ENCODE measurements at places on chromosomes 2 and 18. TPM values are rescaled to one million over a fixed set of nuclear protein-coding genes. Genes with fewer than 3 reads are reported as not detected.

DNA sequence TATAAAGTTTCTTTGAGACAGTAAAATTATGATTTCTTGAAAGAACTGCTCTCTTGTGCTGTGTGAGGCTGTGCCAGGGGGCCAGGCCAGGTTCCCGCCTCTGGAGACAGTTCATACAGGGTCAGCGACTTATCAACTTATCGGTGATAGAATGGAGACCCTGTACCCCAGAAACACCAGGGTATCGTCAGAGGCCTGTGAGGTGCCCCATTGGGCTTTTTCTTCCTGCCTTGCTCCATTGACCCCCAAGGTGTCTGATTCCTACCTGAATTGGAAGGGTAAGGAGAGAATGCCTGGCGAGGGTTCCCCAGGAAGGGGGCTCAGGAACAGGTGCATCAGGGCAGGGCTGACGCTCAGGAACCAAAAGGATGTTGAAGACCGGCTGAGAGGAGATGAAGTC, 4.3 kb downstream of the DLX1 start:
- H3K4me1 ChIP-seq = no peaks in the 10 kb centered on the region
- H3K36me3 ChIP-seq = no peaks in the 10 kb centered on the region
- H3K27me3 ChIP-seq = no peaks in the 10 kb centered on the region

GRCh38 chr2:10584843-10585475, 104.8 kb downstream of the NOL10 start:
- no peak for DNase-seq
- no peaks in the 10 kb centered on the region for H3K4me1 ChIP-seq
- H3K27ac ChIP-seq = no peak overlapping the region
- H3K4me3 ChIP-seq = no peak overlapping the region

UBR3 gene
- 27.9 TPM for total RNA-seq

REV1 gene
- 35.0 TPM for total RNA-seq

All from Panc1 (cell line).